CD4-positive, alpha-beta T cell treated with Interleukin-2 at 100 ng/mL for 4 hours (primary cell): ENCODE measurements at places on chromosomes 6 and 20.

DNA sequence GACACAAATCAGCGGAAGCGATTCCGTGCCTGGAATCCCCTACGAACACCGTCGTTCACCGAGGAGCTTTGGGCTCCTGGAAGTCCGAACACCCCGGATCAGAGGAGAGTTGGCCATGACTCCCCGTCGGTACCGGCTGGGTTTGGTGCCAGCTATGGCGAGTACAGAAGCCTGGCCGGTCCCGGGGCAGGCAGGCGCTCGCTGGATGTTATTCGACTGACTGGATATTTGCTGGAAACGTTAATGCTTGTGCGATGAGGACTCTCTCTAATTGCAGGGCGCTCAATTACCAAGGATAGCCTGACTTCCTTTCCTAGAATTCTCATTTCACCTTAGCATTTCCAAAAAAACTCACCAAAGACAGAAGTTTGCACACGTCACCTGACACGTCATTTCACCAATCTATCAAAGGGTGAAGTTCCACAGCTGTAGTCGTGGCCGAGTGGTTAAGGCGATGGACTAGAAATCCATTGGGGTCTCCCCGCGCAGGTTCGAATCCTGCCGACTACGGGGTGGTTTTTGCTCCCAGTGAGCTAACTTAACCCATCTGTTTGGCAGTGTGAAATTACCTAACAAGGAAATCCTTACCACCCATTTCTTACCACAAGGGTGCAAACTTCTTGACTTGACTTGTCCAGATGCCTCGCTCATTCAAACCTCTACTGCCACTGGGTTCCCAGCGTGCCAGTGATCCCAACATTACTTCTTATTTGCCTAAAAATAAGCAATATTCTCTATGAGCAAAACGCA lies 22.7 kb upstream of the ZNF184 start:
- peak; percentile 10 for DNase-seq

- no peak for DNase-seq
These were observed 114.0 kb upstream of the RIN2 start for GRCh38 chr20:19644085-19644484.

- DNase-seq, result no peak
These were observed 527.9 kb downstream of the DHX35 start for GRCh38 chr20:39489986-39490560.

- DNase-seq, result no peak
These were observed 58.3 kb upstream of the TMEM181 start for GRCh38 chr6:158501360-158502262.

- DNase-seq, result no peak
These were observed 55.8 kb downstream of the TMEM200A start for GRCh38 chr6:130421585-130421984.

DNA sequence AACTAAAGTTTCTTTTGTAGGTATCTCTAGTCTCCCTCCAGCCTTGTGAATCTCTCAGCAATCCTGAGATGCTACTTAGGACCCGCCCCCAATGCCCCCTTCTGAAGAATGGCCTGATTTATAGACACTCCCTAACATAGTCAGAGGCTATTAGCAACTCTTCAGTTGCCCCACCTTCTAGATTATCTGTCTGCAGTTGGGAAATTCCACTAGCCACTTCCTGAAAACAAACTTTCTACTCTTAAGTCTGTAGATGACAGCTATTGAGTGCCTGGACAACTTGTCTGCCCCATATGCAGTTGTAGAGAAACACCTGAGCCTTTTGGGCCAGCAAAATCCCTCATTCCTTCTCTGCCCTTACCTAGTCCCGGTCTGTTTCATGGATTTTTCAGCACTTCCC lies 188.2 kb upstream of the PREP start:
- peak; percentile 47 for DNase-seq

DNA sequence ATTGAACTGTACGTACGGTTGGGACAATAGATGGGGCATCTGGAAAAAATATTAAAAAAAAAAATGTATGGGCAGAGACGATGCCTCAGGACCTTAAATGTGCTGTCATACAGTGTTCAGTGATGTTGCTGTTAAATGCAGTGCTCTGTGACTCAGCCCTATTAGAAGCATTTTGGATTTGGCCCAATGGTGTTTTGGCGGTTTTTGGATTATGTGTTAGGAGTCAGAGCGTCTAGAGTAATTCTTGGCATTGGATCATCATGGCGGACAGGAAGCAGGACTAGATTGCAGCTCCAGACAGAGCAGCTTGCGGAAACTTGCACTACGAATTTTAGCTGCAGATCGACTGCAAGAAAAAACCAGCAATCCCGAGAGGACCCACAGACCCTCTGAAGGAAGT lies 280.0 kb downstream of the SOX4 start:
- DNase-seq, result no peak

DNA sequence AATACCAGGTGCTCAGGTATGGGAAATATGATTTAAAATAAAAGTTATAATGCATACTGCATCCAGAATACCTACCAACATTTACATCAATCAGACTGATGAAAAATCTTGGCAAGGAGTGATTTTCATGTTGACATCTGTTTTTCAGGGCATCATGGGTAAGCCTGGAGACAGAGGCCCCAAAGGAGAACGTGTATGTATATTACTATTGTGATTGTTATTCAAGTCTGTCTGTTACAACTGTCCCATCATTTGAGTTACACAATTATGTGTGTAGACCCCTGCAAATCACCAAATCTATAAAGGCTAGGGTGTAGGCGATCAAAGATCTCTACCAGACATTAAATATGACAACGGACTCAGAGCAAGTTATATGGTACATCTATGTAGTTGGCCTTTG lies 118.2 kb downstream of the COL9A1 start:
- no peak for DNase-seq

- DNase-seq, result no peak
These were observed 236.5 kb upstream of the CDH4 start for GRCh38 chr20:61015602-61016001.

- DNase-seq, result no peak
These were observed 47.3 kb downstream of the DAAM2 start for GRCh38 chr6:39839445-39839844.

- no peak for DNase-seq
These were observed 340.2 kb upstream of the CHD6 start for GRCh38 chr20:41958391-41958790.

- DNase-seq, result no peak
These were observed 206.1 kb upstream of the SASH1 start for GRCh38 chr6:148136586-148136985.

- DNase-seq, result no peak
These were observed 192.8 kb downstream of the CLIC5 start for GRCh38 chr6:45822873-45823272.

DNA sequence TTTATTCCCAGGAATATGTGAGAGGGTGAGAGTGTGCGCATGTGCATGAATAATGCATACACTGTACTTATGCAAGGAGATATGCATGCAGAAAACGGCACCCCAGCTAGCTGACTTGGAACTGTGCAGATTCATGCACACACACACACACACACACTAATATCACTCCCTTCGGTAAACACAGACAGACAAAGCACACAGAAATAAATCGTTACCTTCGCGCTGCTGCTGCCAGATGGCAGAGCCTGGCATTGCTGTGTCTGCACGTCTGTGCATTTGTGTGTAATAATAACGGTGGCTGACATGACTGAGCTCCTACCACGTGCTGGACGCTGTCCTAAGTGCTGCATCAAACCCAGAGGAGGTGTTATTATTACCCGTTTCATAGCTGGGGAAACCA lies 36.8 kb downstream of the PREX1 start:
- DNase-seq, result no peak

GRCh38 chr6:22699151-22699550 lies 129.8 kb downstream of the HDGFL1 start:
- DNase-seq, result no peak

DNA sequence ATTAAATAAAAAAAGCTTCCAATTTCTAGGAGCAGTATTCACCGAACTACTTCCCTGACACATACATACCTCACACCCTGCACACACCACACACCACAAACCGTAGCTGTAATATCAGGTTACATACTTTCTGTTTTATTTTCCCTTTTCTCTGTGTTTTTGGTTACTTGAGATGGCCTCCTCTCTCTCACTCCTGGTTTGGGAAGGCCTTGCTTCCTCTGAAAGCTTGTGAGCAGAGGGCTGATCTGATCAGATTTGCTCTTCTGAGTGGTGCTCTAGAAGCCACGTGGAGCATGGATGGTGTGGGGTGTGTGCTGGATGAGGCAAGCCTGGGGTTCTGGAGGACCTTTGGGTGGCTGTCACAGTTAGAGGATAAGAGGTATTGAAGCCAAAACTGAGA lies 20.9 kb downstream of the UTRN start:
- DNase-seq, result peak; percentile 51

GRCh38 chr20:47019121-47019824 lies 124.6 kb downstream of the EYA2 start:
- DNase-seq, result no peak

- no peak for DNase-seq
These were observed 109.2 kb downstream of the ESR1 start for GRCh38 chr6:151916680-151917164.

DNA sequence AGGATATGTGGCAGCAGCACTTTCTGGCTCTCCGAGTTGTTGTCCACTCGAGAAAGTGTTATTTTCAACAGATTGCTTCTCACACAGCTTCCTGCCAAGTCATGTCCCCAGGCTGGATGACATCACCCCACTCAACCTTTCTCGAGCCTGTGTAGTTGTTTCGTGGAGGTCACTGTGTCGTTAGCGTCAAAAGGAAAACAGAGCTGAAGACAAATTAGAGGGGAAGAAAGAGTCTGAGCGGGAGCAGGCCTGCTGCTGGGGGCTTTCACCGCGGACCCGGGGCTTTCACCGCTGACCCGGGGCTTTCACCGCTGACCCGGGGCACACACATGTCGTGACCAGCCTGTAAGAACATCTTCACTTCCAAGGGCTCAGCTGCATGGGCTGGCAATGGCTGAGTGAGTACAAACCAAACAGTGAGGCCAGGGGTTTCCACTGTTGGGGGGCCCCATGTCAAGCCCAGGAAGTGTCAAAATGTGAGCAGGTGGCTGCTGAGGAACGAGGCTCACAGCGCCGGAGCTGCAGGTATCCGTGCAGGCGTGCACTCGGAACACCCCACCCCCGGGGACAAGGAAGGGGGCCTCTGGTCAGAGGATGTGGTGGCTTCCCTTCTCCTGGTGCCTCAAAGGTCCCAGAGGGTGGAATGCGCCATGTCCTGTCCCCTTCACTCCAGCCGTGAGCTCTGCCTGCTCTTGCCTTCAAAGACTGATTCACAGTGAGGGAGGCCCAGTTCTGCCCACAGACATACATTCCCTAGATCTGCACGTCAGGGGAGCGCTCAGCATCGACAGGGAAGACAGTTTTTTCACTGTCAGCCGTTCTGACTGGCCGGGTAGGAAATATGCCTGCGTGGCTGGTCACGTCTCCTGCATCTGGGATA lies 365.9 kb downstream of the TAF4 start:
- DNase-seq, result no peak

DNA sequence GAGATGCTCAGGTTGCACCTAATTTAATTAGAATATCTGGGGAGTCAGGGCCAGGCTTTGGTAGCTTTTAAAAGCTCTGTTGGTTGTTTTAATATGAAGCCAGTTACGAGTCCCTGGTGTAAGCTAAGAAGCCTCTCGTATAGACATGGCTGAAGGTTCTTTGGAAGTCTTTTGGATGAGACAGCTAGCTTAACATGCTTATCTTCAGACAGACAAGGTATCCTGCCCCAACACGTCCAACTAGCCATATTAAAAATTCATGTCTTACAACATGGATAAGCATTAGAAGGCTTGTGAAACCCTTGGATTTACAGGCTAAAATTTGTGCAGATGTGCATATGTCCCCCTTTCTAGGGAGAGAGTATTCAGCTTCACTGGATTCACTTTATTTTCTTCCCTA lies 105.7 kb upstream of the KCNK16 start:
- DNase-seq, result no peak

DNA sequence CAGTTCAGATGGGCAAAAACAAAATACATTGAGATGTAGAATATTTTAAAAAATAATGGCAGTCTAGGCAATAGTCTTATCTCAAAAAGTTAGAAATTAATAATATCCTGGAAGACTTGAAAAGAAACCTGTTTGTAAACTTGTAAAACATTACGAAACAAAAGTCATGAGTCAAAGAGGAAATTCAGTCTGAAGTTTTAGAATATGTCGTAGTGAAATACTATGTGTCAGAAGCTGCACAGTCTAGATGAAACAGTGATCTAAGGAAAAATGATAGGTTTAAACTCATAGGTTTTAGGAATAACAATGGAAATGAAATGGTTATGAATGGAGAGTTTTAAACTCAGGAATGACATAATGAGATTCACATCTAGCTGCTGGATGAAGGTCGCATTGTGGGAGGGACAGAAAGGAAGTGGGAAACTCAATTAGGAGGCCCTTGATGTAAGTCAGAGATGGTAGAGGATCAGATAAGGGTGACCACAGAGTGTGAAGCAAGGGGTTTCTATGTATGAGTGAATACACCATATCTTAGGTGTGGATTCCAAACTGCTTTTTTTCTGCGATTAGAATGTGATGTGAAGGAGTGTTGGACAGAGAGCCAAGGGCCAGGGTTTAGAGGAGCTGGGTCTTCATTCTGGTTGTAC lies 2.8 kb downstream of the SNRPB2 start:
- DNase-seq, result peak; percentile 18

- DNase-seq, result no peak
These were observed 97.5 kb upstream of the CDYL start for GRCh38 chr6:4678506-4679300.

- DNase-seq, result no peak
These were observed 38.0 kb upstream of the TASP1 start for GRCh38 chr20:13676682-13677081.

DNA sequence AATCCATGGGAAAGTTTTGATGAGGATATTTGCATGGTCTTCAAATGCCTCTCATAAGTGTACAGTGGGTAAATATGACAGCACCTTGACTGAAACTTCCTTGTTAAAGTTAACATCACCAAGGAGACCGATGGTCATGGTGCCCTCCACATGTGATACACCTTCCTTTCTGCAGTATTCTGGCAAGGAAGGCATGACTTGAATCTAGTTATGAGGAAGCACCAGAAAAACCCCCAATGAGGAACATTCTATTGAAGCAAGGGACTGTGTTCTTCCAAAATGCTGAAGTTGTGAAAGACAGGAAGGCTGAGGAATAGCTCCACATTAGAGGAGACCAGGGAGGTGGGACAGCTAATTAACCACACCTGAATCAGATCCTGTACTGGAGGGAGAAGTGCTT lies 118.3 kb downstream of the SLC24A3 start:
- no peak for DNase-seq

GRCh38 chr20:61271312-61272231 lies 19.5 kb downstream of the CDH4 start:
- DNase-seq, result no peak

- DNase-seq, result no peak
These were observed 51.3 kb downstream of the AKAP12 start for GRCh38 chr6:151290877-151291721.

DNA sequence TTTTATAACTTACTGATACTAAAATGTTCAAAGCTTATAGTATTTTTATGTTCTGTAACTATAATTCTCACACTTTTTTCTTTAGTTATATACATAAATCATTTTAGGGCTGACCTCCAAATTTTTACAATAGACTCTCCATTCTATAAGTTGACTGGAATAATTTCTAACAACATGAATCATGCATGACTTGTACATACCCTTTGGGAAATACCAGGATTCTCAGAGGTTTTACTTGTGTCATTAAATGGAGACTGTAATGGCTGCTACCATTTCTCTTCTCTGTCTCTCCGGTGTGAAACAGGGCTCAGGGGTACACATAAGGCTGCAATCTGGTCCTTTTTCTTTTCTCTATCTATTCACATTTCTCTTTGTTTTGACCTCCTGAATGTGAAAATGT lies 222.2 kb upstream of the FLRT3 start:
- DNase-seq, result no peak

- no peak for DNase-seq
These were observed 8.8 kb downstream of the NR2E1 start for GRCh38 chr6:108174371-108175175.

- no peak for DNase-seq
These were observed 110.4 kb downstream of the SYCP2 start for GRCh38 chr20:59823030-59823423.
